Stimulated activated CD4-positive, alpha-beta T cell treated with anti-CD3 and anti-CD28 coated beads, Interleukin-15, amount 100 ng/mL, for 24 hours (primary cell): ENCODE measurements at places on chromosomes 13 and 19.
A peak's percentile ranks its signal among the peaks of the same experiment; 100 is the strongest.

DNA sequence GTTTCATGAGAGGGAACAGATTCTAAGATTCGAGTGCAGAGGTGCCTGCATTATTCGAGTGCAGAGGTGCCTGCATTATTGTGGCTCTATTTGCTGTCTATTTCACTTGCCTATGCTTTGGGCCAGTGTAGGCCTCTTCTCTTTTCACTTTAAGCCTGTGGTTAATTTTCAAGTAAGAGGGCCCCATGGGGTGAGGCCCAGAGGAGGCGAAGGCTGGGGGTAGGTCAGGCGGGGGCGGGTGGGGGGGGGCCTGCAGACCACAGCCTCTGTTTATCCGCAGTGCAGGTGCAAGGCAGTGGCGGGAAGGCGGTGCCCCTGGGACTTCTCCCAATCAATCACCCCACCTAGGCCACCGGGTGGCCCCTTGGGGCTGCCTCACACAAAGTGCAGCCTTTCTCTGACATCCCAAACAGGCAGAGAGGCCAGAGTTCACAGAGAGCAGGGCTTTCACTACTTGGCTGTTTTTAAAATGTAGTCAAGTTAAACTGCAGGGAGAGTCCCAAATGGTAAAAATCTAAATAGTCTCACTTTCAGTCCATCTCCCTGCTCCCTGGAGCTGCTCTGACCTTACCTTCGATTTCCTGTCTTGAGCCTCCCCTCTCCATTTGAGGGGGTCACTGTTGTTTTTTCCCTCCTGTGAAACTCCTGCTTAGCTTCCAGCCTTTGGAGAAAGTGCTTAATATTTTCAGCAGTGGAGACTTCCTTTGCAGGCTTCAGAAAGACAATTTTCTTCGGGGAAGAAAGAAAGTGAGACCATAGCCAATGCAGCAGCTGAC is 249.0 kb downstream of the DLEU7 start:
- DNase-seq = peak; percentile 52

DNA sequence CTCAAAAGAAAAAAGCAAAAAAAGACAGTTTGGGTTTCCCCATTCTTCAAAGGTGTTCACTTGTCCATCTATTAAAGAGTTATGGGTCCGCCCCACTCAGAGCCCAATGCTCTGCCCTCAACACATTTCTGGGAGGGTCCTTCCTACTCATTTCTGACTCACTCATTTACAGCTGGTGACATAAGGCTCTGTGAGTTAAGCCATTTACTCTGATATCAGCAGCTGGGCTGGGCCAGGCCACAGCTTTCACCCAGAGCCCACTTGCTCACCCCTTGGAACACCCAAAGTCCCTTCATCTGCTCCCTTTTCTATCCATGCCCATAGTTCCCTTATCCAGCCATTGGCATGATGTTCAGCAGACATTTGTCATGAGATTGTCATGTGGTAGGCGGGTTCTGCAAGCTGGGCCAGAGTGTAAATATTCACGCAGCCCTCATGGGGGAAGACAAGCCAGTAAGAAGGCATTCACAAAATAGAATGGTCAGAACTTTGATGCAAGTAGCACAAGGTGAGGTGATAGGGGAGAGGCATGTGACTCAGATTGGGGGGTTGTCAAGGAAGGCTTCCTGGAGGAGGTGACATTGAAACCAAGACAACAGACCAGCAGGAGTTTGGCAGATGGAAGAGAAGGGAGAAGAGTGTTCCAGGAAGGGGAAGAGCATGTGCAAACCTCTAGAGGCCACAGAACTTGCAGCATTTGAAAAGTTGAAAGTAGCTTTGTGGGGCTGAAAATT is 5.9 kb downstream of the MAST1 start:
- no peak for DNase-seq

DNA sequence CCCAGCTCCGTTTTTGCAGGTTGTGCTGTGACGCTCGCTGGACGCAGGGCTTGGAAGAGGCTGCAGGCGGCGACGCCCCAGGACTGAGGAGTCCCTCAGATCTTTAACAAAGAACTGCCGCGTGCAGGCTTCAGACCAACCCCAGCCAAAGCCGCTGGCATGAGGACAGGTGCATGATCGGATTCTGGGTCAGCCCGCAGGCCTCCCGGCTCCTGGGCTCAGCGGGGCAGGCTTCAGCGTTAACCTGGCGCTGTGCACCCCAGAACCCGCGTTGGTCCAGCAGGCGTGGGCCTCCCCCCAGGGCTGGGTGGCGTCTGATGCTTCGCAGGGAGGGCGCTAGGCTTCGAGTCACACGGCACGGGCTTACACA is 920 bp upstream of the TIMM13 start:
- DNase-seq = no peak

GRCh38 chr13:50014386-50014785 is 858 bp upstream of the KCNRG start:
- no peak for DNase-seq
